ENCODE measurements at places on chromosomes 11 and 22.

DNA sequence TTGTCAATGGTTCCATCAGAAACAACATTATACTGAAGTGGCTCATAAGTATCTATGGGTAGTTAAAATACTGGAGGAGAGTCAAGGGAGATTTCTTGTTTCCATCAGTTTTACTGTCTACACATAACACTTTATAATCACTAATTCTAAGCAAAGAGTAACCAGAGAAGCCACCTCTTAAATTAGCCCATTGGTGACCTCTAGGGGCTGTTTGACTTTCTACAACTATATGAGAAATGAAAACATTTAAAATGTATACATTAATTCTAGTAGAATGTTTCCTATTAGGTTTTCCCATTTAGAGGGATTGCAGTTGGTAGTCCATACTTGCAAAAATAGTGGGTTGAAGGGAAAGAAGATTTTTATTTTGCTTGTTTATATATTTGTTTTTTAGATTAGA lies 504.3 kb downstream of the FAM181B start:
- no peak for DNase-seq

DNA sequence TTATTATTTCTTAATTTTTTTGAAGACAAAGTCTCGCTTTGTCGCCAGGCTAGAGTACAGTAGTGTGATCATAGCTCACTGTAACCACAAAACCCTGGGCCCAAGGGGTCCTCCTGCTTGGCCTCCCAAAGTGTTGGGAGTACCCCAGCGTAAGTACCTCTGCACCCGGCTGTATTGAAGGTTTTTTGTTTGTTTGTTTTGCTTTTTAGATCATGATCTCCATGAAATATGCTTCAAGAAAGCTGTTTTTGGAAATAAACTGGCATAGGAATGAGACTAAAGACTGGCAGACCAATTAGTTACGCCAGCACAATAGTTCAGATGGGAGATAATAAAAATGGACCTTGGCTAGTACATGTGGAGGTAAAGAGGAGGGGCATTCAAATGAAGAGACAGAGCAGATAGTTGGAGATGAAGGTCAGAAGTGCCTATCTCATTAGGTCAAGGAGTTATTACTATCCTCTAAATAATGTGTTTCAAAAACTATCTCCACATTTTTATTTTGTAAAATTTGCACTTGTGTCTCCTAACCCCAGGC lies 4.1 kb upstream of the MRPL48 start:
- no peak for DNase-seq

DNA sequence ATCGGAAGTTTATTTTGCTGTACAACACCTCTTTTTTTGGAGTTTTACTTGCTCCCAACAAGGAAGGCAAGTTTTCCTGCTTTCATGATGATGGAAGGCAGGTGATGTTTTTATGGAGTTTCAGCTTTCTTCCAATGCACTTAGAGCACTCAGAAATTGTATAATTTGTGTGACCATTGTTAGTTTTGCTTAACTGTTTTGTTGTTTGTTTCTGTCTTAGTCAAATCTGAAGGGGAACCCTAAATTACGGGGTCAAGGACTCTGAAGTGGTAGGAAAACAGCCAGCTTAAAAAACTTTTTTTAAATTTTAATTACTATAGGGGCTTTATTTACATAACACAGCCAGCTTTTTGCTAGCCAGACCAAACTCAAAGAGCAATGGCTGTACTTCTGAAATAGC lies 14.7 kb downstream of the APOL6 start:
- no peak for DNase-seq

DNA sequence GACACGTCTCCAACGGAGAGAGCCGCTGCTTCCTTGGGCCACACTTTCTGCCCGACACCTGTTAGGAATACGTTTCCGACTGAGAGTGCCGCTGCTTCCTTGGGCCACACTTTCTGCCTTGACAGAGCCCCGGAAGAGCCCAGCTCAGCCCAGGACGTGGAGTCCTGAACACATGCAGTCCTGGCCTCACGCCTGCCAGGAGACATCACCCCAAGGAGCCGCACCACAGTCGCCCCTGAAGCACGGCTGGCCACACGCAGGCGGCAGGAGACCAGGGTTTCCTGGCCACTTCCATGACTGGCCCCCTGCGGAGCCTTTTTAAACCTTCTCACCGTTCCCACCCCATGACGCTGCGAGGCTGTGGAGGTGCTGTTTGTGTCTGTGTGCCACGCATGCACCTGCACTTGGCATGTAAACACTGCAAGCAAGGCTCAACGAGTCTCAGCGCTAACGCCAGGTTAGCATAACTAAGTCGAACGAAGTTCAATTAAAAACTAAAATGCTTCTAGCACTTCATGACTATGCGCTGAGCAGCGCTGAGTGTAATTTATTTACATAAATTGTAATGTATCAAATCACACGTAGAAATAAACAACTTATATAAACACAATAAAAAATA lies 8.8 kb downstream of the TOLLIP start:
- no peak for DNase-seq

DNA sequence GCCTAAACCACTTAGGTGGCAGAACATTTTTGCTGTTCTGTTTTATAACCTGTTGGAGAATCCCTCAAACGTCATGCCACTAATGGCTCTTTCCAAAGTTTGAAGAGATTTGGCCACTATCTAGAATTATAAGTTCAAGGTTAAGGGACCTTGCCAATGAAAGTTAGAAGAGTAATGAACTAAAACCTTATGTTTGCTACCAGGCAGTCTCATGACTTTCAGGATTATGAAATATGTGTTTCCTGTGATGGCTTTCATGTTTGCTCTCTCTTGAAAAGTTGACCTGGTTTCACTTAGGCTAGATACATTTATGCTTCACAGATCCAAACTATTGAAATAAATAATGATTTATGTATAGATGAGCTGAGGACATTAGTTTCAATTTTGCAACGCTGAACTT lies 340.0 kb downstream of the LRRC4C start:
- no peak for DNase-seq

DNA sequence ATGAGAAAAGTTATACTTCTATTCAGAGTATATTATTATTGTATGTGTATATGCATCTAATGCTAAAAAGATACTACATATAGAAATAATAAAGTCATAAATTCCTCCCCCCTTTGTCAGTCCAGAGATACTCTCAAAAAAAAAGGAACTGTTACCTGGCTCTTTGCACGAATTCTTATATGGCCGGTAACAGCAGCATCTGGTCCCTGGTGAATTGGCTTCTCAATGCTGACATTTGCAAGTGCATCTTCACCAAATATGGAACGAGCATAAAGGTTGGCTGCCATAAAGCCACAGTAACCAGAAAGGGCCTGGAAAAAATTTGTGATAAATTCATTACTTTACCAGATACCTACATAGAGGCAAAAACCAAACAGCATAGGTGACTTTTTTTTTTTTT lies 41.2 kb downstream of the COPB1 start:
- DNase-seq = no peak

DNA sequence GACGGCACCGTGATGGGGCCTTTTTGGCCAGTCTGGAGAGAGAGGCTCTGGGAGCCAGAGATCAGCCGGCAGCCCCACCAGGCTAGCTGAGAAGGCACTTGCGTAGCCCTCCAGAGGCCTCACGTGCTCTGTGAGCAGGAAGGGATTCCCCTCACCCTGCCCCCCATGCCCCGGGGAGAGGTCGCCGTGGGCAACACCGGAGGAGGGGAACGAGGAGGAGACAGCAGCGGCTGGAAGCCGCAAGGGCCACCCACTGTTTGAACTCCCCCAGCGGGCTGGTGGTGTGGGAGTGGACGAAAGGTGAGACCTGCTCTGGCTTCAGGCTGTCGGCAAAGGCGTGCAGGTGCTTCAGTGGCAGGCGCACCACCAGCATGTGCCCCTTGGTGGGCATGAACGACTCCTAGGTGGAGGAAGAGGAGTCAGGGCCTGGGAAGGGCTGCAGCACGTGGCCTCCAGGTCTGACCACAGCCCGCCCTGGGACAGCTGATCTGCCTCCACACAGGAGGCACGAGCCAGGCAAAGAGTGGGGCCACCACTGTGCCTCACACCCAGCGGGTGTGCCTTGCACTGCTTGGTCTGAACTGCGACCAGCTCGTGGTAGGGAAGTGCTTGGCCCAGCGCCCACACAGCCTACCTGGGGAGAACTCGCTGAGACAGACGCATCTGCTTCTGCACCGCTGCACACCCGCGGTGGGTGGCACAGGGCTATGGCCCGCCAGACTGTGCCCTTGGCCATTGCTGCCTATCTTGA lies 99.9 kb downstream of the MED15 start:
- DNase-seq = no peak

GRCh38 chr11:105862736-105863367 lies 159.2 kb downstream of the MSANTD4 start:
- peak; percentile 21 for DNase-seq

DNA sequence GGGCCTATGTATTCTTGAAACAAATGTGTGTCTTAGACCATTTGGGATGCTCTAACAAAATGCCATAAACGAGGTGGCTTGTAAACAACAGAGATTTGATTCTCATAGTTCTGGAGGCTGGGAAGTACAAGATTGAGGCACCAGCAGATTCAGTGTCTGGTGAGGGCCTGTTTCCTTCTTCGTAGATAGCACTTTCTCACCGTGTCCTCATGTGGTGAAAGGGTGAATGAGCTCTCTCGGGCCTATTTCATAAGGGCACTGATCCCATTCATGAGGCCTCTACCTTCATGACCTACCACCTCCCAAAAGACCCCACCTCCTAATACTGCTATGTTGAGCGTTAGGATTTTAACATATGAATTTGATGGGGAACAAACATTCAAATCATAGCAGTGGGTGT lies 6.4 kb upstream of the NNMT start:
- DNase-seq = no peak

DNA sequence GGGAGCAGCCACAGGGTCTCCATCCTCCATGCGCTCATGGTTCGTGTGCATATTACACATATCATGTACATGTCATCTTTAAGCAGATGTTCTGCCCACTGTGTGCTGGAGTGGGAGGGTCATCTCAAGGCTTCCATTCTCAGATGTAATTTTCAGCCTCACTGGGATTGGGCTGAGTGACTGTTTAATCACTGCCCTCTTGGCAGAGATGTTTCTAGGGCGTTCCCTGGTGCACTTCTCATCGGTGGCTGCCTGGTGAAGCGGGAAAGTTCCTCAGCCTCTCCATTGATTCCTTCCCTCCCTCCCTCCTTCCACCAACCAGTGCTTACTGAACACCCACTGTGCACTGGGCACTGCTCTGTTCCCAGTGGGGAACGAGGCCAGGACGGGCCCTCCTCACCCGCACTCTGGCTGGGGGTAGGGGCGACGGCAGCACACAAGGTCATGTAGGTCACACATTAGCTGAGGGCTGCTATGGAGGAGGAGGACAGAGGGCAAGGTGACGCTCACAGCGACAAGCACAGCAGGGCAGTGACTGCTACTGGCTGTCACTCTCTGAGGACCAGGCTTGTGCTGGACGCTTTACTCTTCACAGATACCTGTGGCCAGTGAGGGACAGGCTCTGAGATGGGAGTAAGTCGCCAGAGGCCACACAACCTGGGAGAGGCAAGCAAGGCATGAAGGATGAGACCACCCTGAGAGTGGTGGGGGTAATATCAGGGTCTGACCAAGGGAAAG lies 22.9 kb downstream of the GNAZ start:
- DNase-seq = no peak

DNA sequence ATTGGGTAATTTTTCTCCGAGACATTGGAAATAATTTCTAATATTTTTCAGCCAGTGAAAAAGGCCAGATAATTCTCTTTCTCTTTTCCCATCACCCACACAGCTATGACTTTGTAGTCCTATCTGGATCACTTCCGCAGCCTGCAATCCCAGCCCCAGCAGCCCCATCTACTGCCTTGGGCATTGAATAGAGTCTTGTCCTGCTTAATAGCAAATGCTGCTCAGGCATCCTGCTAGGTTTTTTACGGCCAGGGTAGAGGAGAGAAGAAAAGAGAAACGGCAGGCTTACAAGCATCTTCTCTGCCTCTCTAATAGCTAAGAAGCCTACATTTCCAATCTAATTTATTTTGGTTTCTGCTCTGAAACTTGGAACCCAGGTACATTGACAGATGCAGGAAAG lies 154.3 kb upstream of the B3GAT1 start:
- DNase-seq = no peak

DNA sequence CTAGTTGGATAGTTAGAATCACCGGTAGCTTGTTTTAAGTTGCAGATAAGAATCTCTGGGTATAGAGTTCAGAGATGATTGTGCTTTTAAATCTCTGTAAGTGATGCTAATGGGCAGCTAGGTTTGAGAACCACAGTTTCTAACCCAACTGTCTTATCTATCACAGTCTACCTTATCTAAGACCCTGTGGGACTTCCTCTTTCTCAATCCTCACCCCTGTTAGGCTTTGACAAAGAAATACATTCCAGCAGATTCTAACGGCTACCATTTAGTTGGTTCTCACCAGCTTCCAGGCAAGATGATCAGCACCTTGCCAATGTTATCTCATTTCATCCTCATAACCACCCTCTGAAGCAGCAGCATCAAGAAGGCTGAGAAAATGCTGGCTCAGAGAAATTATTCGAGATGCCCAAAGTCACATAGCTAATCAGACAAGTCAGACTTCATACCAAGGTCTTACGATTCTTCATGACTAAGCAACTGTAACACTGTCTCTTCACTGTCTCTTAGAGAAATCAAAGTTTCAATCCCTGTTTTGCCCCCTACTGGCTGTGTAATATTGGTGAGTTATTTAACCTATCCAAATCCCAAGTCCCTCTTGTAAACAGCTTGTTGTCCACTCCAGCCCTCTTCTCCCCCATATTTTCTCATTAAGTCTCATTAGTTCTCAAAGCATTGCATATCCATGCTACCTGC lies 192.4 kb upstream of the API5 start:
- DNase-seq = no peak

All from naive B cell (primary cell).